ENCODE measurements at places on chromosomes 5 and 9.

- no peak for DNase-seq
Observed at GRCh38 chr5:7682379-7682778, 168.6 kb downstream of the CFAP90 start.

- no peak for DNase-seq
Observed at GRCh38 chr9:37678789-37679273, 28.1 kb downstream of the FRMPD1 start.

- peak; percentile 39 for DNase-seq
Observed at GRCh38 chr9:78014776-78015175, 16.8 kb downstream of the GNAQ start.

DNA sequence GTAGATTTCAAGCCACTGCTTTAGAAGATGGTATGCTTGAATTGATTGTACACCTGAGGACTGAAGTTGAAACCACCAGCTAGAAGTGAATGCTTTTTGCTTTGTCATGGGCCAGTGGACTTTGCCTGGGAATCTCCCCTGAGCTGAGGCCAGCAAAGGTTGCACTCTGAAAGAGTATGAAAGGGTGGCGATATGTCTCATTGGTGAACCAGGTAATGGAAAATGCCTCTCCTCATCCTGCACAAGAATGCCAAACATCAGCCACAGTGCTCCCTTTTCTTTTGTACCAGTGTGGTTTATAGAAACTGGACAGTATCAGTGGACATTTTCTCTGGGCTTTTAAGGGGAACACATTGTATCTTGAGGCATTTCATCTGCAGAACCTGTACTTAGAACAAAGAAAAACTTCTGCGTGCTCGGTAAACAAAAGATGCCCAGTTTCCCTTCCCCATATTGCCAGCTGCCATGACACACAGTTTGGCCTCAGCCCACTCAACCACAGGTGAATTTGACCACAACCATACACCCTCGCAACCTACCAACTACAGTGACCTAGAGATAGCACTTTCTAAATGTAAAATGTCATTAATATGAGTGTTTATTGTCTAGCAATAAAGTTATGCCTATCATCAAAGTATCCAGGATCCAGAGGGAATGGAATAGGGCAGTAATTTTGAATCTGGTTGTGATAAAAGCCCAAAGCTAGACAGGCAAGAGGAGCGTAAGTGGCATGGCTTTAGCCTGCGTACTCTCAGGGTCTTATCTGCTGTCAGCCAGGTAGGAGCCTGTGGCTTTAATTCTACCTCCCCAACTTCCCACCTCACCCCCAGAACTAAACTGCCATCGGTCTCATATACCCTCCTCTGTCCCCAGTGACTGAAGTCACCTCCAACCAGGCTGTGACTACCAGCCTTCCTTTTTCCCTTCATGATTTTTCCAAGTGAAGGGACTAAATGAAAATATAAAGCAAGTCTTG, 79.5 kb upstream of the LHFPL2 start:
- DNase-seq = no peak

GRCh38 chr5:125409234-125409860, 662.9 kb upstream of the ZNF608 start:
- no peak for DNase-seq

Data from fibroblast of pulmonary artery (primary cell).